ENCODE measurements at places on chromosomes 6 and 20. TPM values are rescaled to one million over a fixed set of nuclear protein-coding genes. Genes with fewer than 3 reads are reported as not detected.

- DNase-seq = no peak
Measured at GRCh38 chr6:69128411-69128810, 493.3 kb downstream of the ADGRB3 start.

DNA sequence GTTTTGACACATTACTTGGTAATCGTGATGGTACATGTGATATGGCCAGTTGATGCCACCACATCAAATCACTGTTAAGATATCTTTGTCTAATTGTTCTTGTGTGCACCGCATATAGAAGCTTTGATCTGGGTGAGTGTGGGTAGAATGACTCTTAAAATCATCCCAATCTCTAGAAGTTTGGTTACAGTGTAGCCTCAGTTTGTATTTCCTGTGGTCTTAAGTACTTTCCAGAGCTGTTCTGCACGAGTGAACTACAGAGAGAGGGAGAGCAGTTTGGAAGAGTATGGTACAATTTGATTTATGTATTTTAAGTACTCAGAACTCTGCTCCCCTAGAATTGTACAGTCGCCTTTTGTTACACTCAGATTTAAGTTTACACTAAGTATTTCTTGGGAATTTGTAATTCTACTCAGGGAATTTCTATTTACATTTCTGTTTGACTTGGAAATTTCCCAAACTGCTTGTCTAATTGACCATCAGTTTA is 37.5 kb downstream of the SNX9 start:
- no peak for DNase-seq

- DNase-seq = no peak
Measured at GRCh38 chr6:106300944-106301343, 24.6 kb downstream of the ATG5 start.

GRCh38 chr6:138107078-138107751 is at the start of gene PERP:
PERP (minus strand) TSS chr6:138107419; CDS start chr6:138107340, 79 bp downstream.
- DNase-seq = no peak

GRCh38 chr20:39094391-39094790 is 132.2 kb downstream of the DHX35 start:
- DNase-seq = no peak

The IMPG1 gene
- not detected for polyA plus RNA-seq

The SLC12A5 gene
- 0.70 TPM for polyA plus RNA-seq

The KIAA1755 gene
- polyA plus RNA-seq = 9.7 TPM

The RANBP9 gene
- polyA plus RNA-seq = 23.4 TPM

The RBPJL gene
- polyA plus RNA-seq = not detected

The CSNK2A1 gene
- 71.5 TPM for polyA plus RNA-seq

The HAO1 gene
- polyA plus RNA-seq = not detected
